ENCODE measurements at places on chromosomes 7 and 10.

- DNase-seq: no peak
Observed at GRCh38 chr7:149783386-149784250, 10.2 kb upstream of the ZNF467 start.

DNA sequence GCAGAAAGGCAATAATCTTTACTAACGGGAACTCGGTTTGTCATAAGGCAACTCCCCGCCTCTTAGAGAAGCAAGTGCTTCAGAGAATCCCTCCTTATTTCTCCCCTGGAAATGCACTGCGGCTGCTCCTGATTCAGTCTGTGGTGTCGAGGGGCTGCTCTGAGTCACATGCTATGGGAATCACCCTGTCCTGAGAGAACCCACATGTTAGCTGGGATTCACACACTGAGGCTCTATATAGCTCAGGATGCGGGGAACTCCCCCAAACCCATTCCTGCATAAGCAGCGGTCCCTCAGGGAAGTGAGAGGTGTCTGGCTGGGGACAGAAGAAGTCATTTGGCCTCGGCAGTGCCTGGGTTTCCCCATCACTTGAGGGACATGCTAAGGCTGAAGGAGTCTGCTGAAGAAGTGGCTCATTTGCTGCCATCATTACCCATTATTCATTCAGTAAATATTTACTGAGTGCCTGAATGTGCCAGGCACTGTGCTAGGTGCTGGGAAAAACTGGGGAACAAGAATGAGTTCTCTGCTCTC is 87.5 kb downstream of the ATXN7L1 start:
- no peak for DNase-seq

GRCh38 chr7:138903186-138903820 is 77.9 kb downstream of the KIAA1549 start:
- no peak for DNase-seq

- no peak for DNase-seq
Observed at GRCh38 chr10:11319990-11320602, 291.4 kb downstream of the USP6NL start.

- no peak for DNase-seq
Observed at GRCh38 chr7:1364906-1365570, 94.2 kb downstream of the MICALL2 start.

DNA sequence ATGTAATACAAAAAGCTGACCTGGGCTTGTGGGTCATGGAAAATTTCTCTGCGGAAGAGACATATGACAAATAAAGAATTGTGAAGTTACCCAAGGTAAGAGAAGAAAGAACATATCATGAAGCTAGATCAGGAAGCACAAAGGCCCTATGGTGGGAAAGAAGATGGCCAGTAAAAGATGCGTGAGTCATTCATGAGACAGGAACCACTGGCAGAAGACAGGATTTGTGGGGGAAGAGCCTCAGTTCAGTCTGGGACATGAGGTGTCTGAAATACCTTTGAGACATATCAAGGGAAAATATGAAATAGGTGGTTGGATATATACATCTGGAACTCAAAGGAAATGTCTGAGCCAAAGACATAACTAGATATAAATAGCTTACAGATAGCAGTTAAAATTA is 27.7 kb upstream of the AMPH start:
- no peak for DNase-seq

GRCh38 chr10:26457088-26457487 is 18.9 kb downstream of the APBB1IP start:
- no peak for DNase-seq

DNA sequence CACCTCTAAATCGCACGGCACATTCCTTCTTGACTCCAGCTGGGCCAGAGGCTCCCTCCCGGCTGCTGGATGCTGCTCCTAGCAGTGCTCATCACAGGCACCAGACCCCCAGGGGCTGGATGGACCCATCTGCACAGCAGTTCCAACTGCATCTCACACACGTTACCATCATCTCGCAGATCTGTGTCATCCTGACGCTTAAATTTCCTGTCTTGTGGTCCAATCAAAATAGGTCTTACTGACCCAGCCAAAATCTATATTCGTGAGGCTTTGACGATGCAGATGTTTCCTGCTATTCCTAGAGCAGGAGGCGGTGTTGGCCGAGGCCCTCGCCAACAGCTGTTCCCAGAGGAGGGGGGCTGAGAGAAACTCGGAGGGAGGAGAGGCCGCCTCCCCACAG is 108.0 kb downstream of the MKI67 start:
- no peak for DNase-seq

DNA sequence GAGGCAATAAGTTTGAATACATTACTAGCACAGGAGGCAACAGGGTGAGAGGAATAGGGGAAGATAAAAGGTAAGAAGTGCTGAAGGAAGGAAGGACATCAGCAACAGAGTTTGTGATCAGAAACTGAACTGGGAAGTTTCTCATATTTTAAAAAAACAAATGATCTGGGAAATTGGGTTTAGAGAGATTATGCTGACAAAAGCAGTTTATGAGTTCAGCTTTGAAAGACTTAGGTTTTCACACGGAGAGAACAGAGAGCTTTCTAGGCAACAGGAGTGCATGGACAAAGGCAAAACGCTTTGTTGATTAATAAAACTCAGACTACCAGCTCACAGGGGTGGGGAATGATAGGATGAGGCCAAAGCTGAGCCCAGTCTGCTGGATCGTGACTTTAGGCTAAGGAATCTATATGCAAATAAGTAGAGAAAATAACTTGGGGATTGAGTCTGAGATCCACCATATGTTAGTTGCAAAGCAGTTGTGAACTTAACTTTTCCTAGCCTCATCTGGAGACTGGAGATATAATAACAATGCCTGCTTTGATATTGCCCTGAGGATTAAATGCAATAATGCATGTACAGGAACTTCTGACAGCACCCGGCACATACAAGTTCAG is 4.2 kb downstream of the OSBPL3 start:
- DNase-seq: no peak

Data from NCI-H2171 treated with DMSO at 0.1 percent for 48 hours (cell line).